ENCODE measurements at places on chromosomes 13 and 19. TPM values are rescaled to one million over a fixed set of nuclear protein-coding genes. Genes with fewer than 3 reads are reported as not detected.
A peak's percentile ranks its signal among the peaks of the same experiment; 100 is the strongest.

DNA sequence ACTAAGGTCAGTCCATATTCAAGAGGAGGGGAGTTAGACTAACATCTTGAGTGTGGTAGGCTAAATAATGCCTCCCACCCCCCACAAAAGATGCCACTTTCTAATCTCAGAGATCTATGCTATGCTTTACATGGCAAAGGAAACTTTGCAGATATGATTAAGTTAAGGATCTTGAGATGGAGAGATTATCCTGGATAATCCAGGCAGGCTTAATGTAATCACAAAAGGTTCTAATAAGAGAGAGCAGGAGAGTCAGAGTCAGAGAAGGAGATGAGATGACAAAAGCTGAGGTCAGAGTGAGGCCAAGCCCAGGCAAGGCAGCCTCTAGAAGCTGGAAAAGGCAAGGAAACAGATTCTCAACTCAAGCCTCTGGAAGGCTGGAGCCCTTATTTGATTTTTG lies 1011.6 kb downstream of the PCDH9 start:
- H3K4me3 ChIP-seq = no peak overlapping the region
- no peaks in the 10 kb centered on the region for H3K4me1 ChIP-seq
- no peak for DNase-seq
- H3K27me3 ChIP-seq = peaks cover 1% of the 10 kb centered on the region
- H3K27ac ChIP-seq = no peak overlapping the region

- no peak overlapping the region for H3K4me3 ChIP-seq
- no peaks in the 10 kb centered on the region for H3K4me1 ChIP-seq
- H3K27ac ChIP-seq = no peak overlapping the region
- H3K27me3 ChIP-seq = no peaks in the 10 kb centered on the region
- no peak for DNase-seq
- H3K36me3 ChIP-seq = no peaks in the 10 kb centered on the region
Measured at GRCh38 chr13:34696296-34696695, 245.8 kb upstream of the NBEA start.

DNA sequence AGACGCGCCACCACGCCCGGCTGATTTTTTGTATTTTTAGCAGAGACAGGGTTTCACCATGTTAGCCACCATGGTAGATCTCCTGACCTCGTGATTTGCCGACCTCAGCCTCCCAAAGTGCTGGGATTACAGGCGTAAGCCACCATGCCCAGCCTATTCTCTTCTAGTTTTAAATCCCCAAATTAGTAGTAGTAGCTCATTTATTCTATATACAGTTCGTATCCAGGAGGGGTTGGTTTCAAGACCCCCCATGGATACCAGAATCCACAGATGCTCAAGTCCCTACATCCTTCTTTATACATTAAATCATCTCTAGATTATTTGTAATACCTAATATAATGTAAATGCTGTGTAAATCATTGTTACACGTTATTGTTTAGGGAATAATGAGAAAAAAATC lies 2.0 kb downstream of the ZNF568 start:
- no peak overlapping the region for H3K27ac ChIP-seq
- DNase-seq = no peak
- H3K27me3 ChIP-seq = peaks cover 2% of the 10 kb centered on the region

Gene TEX101
- total RNA-seq = not detected

DNA sequence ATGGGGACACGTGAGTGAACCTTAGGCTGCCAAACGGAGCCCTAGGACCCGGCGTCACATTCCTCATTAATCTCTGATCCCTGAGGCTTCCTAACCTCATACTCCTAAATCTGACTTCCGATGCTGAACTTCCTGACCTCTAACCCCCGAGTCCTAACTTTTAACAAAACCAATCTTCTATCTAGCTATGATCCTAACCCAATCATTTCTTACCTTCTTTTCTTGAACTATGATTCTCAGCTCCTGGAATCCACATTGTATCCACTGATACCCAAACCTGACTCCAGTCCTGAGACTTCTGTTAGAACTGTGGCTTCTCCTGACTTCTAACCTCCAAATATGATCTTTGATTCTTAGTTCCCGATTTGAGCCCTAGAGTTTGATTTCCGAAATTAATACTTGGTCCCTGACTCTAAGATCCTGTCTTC lies 447 bp downstream of the NFKBIB start:
- H3K36me3 ChIP-seq = peaks cover 7% of the 10 kb centered on the region
- DNase-seq = no peak
- peak overlapping the region; percentile 90 for H3K27ac ChIP-seq
- H3K4me1 ChIP-seq = peaks cover 27% of the 10 kb centered on the region
- H3K4me3 ChIP-seq = peak overlapping the region; percentile 93

Gene TUBA3C
- not detected for total RNA-seq

- H3K27ac ChIP-seq = peak overlapping the region; percentile 56
- H3K27me3 ChIP-seq = no peaks in the 10 kb centered on the region
- no peaks in the 10 kb centered on the region for H3K36me3 ChIP-seq
- peaks cover 33% of the 10 kb centered on the region for H3K4me1 ChIP-seq
Measured at GRCh38 chr13:32262165-32262564, 53.0 kb downstream of the ZAR1L start.

DNA sequence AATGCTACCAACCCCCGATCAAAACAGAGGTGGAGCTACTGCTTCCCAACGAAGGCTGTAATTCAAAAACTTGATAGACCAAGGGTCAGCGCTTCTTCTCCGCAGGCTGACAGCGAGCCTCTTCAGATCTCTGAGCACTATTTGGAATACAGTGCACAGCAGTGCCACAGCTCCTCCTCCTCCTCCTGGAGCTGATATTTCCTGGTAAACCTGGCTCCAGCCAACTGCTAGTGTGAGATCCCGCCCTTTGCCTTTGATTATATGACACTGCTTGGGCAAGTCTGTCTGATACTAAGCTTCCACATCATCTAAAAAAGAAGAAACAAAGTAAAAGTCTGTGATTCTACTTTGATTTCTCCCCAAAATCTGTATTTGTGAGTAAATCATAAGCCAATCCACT lies 710.5 kb downstream of the DACH1 start:
- no peak for DNase-seq
- H3K27me3 ChIP-seq = no peaks in the 10 kb centered on the region
- H3K4me1 ChIP-seq = no peaks in the 10 kb centered on the region

Gene SIGLEC5
- not detected for total RNA-seq

- H3K36me3 ChIP-seq = no peaks in the 10 kb centered on the region
- DNase-seq = no peak
- no peak overlapping the region for H3K27ac ChIP-seq
- no peak overlapping the region for H3K4me3 ChIP-seq
- H3K27me3 ChIP-seq = peaks cover 12% of the 10 kb centered on the region
Measured at GRCh38 chr19:44573627-44574026, 39.7 kb upstream of the IGSF23 start.

GRCh38 chr19:875265-875879 lies 15.9 kb downstream of the CFD start:
- H3K36me3 ChIP-seq = peaks cover 7% of the 10 kb centered on the region
- H3K27ac ChIP-seq = no peak overlapping the region
- H3K27me3 ChIP-seq = peaks cover 4% of the 10 kb centered on the region
- DNase-seq = no peak
- peaks cover 1% of the 10 kb centered on the region for H3K4me1 ChIP-seq

GRCh38 chr13:50214514-50214913 lies 199.3 kb downstream of the KCNRG start:
- H3K4me1 ChIP-seq = no peaks in the 10 kb centered on the region
- no peak for DNase-seq
- no peak overlapping the region for H3K27ac ChIP-seq
- no peaks in the 10 kb centered on the region for H3K36me3 ChIP-seq

Gene ZSCAN4
- total RNA-seq = not detected

DNA sequence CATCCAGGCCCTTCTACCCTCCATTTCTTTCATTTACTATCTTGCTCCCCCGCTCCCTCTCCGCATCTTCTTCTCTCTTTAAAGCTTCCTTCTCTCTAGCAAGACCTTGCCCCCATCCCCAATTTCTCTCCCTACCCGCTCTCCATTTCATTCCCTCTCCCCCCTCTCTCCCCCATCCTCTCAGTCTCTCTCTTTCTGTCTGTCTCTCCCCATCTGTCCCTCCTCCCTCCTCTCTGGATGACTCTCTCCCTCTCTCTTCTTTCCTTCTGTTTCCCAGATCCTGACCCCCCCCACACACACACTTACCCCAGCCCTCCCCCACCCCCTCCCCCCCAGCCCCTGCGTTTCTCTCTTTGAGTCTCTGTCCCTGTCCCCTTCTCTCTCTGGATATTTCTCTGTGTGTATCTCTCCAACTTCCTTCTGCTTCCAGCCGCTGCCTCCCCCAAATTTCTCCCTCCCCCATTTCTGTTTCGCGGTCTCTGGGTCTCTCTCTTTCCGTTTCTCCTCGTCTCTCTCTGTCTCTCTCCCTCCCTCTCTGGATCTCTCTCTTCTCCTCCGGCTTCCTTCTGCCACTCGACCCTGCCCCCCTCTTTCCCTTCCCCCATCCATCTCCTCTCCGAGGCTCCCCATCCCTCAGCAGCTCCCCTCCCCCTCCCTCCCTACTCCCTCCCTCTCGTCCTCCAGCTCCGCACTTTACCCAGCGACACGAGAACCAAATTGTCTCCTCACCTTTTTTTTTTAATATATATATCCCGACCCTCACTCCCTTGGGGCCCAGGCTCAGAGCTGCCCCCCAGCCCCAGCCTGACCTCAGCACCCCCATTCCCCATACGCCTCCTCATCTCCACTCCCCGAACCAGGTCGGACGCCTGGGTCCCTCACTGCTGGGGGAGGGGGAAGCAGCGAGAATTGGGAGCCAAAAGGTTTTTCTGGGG lies 3.6 kb upstream of the CACNG8 start:
- H3K4me3 ChIP-seq = no peak overlapping the region
- H3K36me3 ChIP-seq = no peaks in the 10 kb centered on the region
- no peak for DNase-seq
- peaks cover 64% of the 10 kb centered on the region for H3K27me3 ChIP-seq
- no peak overlapping the region for H3K27ac ChIP-seq

GRCh38 chr13:41428155-41428554 lies 29.2 kb upstream of the RGCC start:
- DNase-seq = no peak
- H3K36me3 ChIP-seq = no peaks in the 10 kb centered on the region
- no peak overlapping the region for H3K4me3 ChIP-seq
- peaks cover 7% of the 10 kb centered on the region for H3K4me1 ChIP-seq
- H3K27ac ChIP-seq = no peak overlapping the region

DNA sequence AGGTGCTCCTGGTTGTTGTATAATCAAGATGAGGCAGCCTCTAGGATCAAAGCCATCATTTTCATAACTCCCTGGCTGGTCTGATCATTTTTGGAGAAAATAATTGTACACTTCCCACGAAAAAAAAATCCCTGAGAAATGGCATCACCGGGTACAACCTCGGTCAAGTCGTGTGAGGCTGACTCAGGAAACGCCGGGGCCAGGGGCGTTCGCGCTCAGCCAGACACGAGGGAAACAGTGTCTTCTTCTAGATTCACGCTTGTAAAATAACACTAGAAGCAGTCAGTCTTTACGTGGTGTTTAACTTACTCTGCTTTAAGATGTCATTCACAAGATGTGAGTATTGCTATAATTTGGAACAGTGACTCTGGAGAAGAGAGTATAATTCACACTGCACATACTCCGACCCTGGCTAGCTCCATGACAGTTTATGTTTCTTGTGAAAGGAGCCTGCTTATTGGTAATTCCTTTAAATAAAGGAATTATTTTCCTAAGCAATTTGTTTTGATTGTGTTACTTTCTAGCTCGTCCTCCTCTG lies 109.0 kb upstream of the SOX1 start:
- H3K4me1 ChIP-seq = no peaks in the 10 kb centered on the region
- no peaks in the 10 kb centered on the region for H3K27me3 ChIP-seq
- no peak for DNase-seq
- no peak overlapping the region for H3K4me3 ChIP-seq
- H3K27ac ChIP-seq = no peak overlapping the region
- no peaks in the 10 kb centered on the region for H3K36me3 ChIP-seq

GRCh38 chr19:3618144-3618810 lies 8.3 kb downstream of the CACTIN start:
- H3K4me3 ChIP-seq = no peak overlapping the region
- DNase-seq = no peak
- H3K4me1 ChIP-seq = no peaks in the 10 kb centered on the region
- H3K36me3 ChIP-seq = peaks cover 9% of the 10 kb centered on the region
- peaks cover 4% of the 10 kb centered on the region for H3K27me3 ChIP-seq

Gene CEACAM7
- total RNA-seq = not detected

DNA sequence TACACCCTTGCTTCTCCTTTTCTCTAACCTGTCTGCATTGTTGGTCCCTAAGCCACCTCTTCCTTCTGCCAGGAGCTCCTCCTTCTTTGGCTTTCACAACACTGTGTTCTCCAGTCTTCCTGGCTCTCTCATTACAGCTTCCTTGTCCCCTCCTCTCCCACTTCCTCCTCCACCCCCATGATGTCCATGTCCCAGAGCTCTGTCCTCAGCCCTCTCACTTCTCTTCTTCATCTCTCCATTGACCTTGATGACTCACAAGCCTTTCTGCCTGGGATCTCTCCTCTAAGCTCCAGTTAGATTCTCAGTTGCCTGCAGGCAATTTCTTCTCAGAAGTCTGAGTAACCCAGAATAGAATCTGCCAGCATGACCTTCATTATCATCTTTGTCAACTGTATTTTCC lies 100.3 kb upstream of the WASF3 start:
- H3K36me3 ChIP-seq = no peaks in the 10 kb centered on the region
- DNase-seq = peak; percentile 86
- peaks cover 37% of the 10 kb centered on the region for H3K4me1 ChIP-seq
- H3K4me3 ChIP-seq = no peak overlapping the region

GRCh38 chr13:71218960-71219359 lies 648.0 kb downstream of the DACH1 start:
- no peaks in the 10 kb centered on the region for H3K4me1 ChIP-seq
- no peak overlapping the region for H3K4me3 ChIP-seq
- no peaks in the 10 kb centered on the region for H3K36me3 ChIP-seq
- no peaks in the 10 kb centered on the region for H3K27me3 ChIP-seq
- H3K27ac ChIP-seq = no peak overlapping the region

DNA sequence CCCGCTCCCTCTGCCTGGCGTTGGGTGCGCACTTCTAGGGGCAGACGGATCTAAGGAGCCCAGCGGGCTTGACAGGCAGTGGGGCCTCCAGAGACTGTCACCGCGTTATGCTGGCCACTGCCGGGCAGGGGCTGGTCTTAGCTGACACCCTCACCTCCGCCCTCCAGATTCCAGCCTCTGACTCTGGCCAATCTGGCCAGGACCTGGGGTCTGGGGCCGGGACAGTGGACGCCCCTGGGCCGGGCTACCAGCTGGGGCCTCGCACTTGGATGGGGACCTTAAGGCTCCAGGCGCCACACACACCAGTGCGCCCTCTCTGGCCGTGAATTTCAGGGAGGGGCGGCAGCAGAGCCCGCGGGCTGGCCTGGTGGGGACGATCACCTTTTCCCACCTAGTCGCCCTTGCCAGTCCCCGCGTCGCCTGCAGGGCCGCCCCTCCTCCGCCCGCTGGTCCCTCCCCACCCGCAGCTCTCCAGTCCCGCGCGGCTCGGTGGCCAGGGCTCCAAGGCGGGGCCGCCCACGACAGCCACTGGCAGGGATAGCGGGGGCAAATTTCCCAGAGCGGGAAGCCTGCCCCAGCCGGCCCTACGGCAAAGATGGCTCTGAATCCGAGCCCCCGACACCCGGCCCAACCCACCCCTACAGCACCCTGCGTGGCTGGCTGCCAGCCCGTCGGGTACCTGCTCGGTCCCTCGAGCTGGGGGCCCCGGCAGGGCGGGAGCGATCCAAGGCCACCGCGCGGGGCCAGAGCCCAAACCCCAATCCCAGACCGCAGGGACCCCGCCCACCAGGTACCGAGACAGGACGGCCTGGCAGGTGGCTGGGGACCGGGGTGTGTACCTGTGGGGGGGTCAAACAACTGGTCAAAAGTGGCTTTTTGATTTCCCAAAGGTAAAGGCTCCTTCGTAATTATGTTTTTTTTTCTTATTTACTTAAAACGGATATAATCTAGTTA lies 6.1 kb upstream of the ZNF98 start:
- no peaks in the 10 kb centered on the region for H3K27me3 ChIP-seq
- no peak for DNase-seq
- H3K36me3 ChIP-seq = peaks cover 10% of the 10 kb centered on the region
- H3K4me1 ChIP-seq = no peaks in the 10 kb centered on the region
- H3K27ac ChIP-seq = no peak overlapping the region
